ENCODE measurements at places on chromosomes 3 and 15. TPM values are rescaled to one million over a fixed set of nuclear protein-coding genes. Genes with fewer than 3 reads are reported as not detected.

DNA sequence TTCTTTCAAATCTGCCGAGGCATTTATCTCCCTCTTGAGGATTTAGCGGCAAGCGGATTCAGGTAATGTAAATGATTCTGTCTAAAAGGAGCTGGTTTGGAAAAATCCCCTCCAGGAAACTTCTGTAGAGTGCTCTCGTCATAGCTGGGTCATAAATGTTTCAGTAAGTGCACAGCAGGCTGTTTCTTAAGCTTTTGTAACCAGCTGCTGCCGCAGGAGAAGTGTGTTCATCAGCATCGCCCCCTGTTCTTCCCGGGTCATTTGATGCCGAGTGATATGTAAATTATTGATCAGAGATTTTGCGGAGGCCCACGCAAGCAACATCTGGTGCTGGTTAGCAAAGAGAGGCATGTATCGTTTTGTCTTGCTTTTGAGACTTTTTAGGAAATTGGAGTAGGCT lies 53.1 kb downstream of the DNASE1L3 start:
- DNase-seq = no peak

The TMEM40 gene
- total RNA-seq = not detected

DNA sequence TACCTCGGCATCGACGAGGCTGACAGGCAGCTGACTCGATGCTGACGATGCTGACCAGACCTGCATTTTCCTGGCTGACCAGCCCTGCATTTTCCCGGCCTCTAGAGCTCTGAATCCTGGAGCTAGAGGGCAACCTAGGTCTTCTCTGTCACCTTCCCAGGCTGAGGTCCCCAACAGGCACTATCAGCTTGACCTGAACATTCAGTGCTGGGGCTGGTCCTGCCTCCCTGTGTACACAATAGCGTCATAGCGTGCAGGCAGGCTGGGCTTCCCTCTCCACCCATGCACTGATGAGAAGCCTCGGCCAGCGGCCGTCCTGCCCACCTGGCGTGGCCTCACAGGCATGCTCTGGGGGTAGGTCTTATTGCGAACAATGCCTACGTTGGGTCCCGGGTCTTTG lies 62.3 kb upstream of the SNRPA1 start:
- no peak for DNase-seq

- no peak for DNase-seq
Measured at GRCh38 chr3:27626596-27627118, 95.5 kb downstream of the EOMES start.

GRCh38 chr3:133573629-133574194 lies at the start of gene CDV3:
Gene CDV3, plus strand, starts transcription at chr3:133573686. Its CDS starts 359 bp downstream, at chr3:133574045.
- DNase-seq = no peak

GRCh38 chr15:52019394-52020220 lies 588 bp downstream of the MAPK6 start:
- peak; percentile 67 for DNase-seq

The ZNF80 gene
- total RNA-seq = 0.74 TPM

- no peak for DNase-seq
Measured at GRCh38 chr3:40079847-40080240, 229.7 kb upstream of the EIF1B start.

DNA sequence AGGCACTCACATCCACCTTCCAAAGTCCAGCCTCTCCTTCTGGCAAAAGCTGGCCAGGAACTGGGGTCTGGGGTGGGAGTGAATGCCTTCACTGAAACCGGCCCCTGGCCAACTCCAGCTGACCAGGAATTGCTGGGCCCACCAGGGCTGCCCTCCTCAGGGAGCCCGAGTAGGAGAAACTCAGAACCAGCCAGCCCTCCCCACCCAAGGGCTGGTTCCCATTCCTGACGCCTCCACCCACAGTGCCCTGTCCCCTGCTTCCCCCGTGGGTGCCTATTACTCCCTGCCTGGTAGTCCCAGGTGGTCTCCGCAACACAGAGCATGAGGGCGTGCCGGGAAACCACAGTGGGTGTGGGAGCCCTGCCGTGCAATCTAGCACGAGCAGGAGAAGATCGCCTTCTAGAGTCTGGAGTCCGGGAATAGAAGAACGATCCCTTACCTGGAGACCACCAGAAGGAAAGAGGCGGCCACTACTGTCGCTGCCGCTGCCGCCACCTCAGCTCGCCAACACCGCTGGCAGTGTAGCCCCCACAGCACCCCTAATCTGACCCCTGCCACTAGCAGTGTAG lies 178.8 kb downstream of the POTEB3 start:
- no peak for DNase-seq

DNA sequence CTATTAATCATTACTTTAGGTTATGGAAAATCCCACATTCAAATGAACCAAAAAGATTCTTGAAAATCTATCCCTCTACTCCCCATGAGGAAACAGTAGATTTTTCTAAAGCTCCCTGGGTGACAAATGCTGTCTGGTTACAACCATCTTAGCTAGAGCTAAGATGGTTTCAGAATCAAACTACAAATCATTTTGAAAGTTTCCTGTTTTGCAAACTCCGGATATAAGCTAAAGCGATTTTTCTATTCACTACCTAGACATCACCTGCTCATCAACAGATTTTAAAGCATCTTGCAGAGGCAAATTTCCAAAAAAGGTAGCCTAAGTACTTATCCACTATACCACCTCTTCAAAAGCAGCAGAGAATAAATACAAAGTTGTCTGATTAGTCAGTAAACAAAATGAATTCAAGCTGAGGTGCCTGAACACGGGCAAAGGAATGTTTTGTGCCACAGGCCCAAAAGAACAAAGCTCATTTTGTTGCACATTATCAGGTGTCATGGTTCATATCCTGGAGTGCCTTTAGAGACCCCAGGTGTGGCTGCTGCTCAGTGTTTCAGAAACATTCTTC lies 204.9 kb downstream of the TNIK start:
- no peak for DNase-seq

DNA sequence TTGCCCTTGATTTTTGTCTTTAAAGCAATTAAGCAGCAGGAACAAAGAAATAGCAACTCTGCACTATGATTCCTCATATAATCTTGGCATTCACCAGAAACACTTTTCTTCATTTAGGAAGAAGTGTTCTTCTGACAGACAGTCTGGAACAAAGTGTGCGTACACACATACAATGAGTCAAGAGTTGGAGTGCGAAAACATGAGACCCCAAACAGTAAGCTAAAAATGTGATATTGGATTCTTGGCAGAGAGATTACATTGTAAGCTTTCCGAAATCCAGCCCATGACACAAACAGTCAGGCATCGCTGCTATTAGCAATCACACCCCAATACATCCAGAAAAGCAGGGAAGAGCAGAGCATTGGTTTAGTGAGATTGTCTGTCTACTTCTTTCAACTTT lies 306.7 kb upstream of the TBC1D5 start:
- DNase-seq = no peak

The CPLX3 gene
- total RNA-seq = 0.16 TPM

- DNase-seq = no peak
Measured at GRCh38 chr3:172343979-172344378, 104.3 kb downstream of the GHSR start.

GRCh38 chr3:22887664-22888291 lies 315.3 kb upstream of the UBE2E2 start:
- no peak for DNase-seq

The SRGAP3 gene
- total RNA-seq = 0.71 TPM

The CCRL2 gene
- total RNA-seq = 1.6 TPM

The EEFSEC gene
- 23.8 TPM for total RNA-seq

- no peak for DNase-seq
Measured at GRCh38 chr3:117253636-117254035, 544.1 kb downstream of the TUSC7 start.

GRCh38 chr3:183006396-183007002 lies 26.2 kb upstream of the DCUN1D1 start:
- no peak for DNase-seq
